ENCODE measurements at places on chromosomes 2 and 18.

- no peak for DNase-seq
Observed at GRCh38 chr18:53780666-53781065, 443.8 kb downstream of the MBD2 start.

DNA sequence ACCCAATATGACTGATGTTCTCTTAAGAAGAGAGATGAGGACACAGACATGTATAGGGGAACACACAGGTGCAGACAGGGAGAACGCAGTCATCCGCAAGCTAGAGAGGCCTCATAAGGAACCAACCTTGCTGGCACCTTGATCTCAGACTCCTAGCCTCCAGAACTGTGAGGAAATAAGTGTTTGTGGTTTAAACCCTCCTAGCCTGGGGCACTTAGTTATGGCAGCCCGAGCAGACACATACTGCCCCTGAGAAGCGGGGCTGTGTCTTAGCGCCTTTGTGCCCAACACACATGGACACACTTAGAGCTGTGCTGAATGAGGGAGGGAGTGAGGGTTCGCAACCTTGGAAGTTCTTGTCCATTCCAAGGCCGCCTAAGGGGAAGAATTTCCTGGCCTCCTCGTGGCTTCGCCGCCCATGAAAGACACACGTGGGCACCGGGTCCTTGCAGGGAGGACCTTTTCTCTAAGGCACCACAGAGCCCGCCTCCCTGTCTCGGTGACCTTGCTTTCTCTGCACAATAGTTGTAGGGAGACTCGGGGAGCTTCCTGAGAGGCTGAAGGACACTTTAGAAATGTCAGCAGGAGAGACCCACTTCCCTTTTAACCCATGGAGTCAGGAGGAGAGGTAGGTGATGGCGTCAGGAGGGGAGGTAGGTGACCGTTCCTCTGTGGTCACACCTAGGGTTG, 224.5 kb upstream of the HDAC4 start:
- no peak for DNase-seq

- peak; percentile 16 for DNase-seq
Observed at GRCh38 chr18:11741505-11742145, 52.6 kb downstream of the GNAL start.

DNA sequence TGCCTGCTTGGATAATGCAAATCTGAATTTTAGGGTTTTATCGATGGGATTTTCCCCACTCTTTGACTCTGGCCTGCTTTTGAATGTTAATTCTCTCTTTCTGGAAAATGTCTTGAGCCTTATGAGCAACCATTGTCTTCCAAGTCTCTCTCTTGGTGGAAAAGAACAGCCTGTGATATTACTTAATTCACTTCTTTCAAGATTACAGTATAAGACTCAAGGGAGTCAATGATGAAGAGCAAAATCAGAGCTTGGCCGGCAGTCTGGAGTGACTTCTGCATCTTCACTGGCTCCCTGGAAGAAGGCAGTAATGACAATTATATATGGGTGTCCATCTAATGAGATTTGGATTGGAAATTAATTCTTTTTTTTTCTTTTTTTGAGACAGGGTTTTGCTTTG, 122.9 kb upstream of the ZEB2 start:
- no peak for DNase-seq

DNA sequence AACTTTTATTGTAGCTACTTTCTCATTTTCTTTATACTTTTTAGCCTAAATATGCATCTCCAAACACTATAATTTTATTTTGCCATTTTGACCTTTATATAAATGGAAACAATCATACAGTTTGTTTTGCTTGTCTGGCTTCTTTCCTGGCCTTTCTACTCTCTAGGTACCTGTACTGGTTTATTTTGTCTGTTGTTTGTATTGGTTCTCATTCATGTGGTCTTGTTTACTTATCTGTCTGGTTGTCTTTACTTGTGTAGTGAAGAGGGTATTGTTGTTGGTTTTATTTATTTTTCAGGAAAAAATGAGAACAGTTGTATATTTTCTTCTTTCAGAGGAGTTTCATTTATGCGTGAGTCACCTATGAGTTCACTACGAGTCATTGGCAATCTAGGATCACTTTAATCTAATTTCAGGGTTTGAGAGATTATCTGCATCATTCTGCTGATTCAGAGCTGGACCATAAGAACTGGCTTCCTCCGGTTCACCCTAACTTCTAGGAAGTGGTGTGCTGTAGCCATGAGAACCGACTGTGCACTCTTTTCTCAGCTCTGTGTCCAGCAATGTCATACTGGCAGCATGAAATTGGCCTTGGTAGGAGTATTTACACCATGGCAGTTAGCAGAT, 33.1 kb upstream of the HDAC4 start:
- no peak for DNase-seq

GRCh38 chr18:80009661-80010550, 21.5 kb upstream of the TXNL4A start:
- DNase-seq: no peak

DNA sequence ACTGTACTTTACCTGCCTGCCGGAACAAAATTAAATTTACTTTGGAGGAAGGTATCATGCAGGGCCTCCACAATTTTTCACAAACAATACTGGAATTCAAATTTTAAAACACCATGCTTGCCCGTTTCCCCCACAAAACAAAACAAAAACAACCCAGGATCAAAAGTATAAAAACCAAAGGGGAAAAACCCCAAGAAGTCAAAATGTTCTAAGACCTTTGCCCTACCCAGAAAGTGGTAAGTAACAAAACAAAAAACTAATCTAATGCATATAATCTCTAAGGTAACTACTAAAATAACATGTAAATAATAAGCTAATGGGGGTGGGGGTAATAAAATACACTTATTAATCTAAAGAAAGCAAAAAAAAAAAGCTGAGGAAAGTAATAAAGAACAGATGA, 60.5 kb downstream of the CUL3 start:
- DNase-seq: no peak
